ENCODE measurements at places on chromosomes 1 and 21.

DNA sequence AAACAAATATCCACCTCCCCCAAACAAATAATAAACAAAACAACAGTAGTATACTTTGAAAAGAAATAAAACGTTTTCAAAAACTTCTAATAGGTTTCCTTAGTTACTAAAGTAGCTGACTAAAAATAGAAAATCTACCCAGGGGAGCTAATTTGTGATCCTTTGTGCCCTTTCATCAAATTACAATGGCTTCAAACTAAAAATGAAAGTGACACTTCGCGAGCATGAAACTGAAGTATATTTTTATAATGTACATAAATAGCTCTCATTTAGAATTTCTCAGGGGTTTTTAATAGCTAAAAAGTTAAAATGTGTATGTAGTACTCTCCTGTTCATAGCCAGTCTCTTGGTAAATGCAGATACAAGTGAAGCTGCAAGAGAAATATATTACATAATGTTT lies 78.4 kb downstream of the BRINP3 start:
- no peak overlapping the region for H3K27ac ChIP-seq
- H3K27me3 ChIP-seq: no peaks in the 10 kb centered on the region
- H3K36me3 ChIP-seq: no peaks in the 10 kb centered on the region

- H3K36me3 ChIP-seq: no peaks in the 10 kb centered on the region
- H3K4me1 ChIP-seq: no peaks in the 10 kb centered on the region
- no peak overlapping the region for H3K27ac ChIP-seq
- DNase-seq: no peak
Observed at GRCh38 chr1:98388441-98388840, 273.1 kb upstream of the SNX7 start.

DNA sequence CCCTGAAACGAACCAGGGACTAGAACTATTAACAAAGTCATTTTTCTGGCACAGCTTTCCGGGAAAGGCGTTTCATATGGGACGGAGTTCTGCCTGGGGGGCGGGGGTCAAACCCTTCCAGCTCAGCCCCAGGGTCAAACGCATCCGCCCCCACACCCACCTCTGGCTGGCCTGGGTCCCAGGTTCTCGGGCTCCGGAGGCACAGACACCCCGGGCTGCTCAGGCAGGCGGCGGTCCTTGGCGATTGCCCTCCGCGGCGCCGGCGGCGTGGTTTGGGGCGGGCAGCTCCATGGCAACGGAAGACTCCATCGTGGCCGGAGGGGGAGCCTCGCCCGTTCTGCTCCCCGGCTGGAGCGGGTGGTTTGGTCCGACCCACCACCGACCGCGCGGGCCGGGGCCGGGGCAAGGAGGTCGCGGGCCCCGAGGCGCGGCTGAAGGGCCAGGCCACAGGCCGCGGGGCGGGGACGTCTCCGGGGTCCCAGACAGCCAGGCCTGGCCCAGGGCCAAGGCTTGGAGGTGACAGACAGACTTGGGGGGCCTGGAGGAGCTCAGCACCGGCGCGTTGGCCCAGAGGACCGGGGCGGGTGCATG lies at the start of gene CFAP74:
CFAP74 (minus strand) TSS at position 246 of the 591 bp plus-strand sequence. CDS start 12,830 bp downstream, outside the sequence.
- peaks cover 5% of the 10 kb centered on the region for H3K27me3 ChIP-seq
- no peaks in the 10 kb centered on the region for H3K4me1 ChIP-seq
- no peak for DNase-seq
- H3K27ac ChIP-seq: no peak within 1 kb of the TSS
- H3K36me3 ChIP-seq: no peaks in the 10 kb centered on the region

DNA sequence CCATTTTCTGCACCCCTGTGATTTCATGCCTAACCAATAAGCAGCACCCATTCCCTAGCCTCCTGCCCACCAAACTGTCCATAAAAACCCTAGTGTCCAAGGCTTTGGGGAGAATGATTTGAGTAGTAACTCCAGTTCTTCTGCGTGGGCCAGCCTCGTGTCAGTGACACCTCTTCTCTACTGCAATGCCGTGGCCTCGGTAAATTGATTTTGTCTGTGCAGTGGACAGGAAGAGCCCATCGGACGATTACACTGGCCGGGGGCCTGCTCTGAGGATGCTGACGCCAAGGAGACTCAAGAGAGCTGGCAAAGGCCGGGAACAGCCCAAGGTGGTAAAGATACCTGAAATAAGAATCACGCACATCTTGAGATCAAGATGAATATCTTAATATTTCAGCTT lies 29.3 kb downstream of the RSPH1 start:
- H3K36me3 ChIP-seq: no peaks in the 10 kb centered on the region
- no peaks in the 10 kb centered on the region for H3K4me1 ChIP-seq
- no peak overlapping the region for H3K4me3 ChIP-seq
- DNase-seq: no peak
- H3K27me3 ChIP-seq: no peaks in the 10 kb centered on the region
- H3K27ac ChIP-seq: no peak overlapping the region

GRCh38 chr1:33455539-33456501 lies 16.6 kb upstream of the ZSCAN20 start:
- DNase-seq: peak; percentile 65
- no peaks in the 10 kb centered on the region for H3K27me3 ChIP-seq
- peak overlapping the region; percentile 47 for H3K27ac ChIP-seq

GRCh38 chr1:184770181-184770979 lies 15.7 kb upstream of the EDEM3 start:
- DNase-seq: no peak
- no peaks in the 10 kb centered on the region for H3K4me1 ChIP-seq
- no peak overlapping the region for H3K4me3 ChIP-seq
- no peaks in the 10 kb centered on the region for H3K27me3 ChIP-seq
- H3K36me3 ChIP-seq: no peaks in the 10 kb centered on the region

DNA sequence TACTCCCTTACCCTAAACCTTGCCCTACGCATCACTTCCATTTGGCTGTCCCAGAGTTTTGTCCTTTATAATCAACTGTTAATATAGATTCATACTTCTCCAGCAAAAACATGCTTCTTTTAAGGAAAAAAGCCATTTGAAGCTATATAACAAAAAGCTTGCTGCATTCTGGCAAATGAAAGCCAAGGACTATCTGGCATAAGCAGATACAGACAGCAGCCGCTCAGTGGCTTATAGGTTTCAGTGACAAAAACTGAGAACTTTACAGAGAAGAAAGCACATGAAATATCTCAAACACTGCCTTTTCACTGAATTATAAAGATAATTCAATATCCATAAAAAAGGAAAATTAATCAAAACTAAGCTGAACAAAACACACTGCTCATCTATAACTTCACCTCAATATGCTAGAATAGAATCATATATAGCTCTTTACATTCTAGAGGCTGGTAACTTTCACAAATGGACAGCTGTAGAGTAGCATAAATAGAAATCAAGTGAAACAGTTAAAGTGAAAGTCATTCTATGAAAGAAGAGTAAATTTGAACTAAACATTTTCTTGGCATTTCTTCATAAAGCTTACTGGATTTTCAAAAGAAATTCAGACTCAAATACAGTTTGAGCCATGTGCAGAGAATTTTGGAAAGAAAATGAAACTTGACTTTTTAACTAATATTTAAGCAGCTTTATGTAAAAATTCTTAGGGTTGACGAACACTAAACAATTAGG lies 19.6 kb downstream of the CDC42BPA start:
- H3K4me3 ChIP-seq: no peak overlapping the region
- H3K27ac ChIP-seq: no peak overlapping the region
- H3K27me3 ChIP-seq: no peaks in the 10 kb centered on the region
- no peak for DNase-seq

DNA sequence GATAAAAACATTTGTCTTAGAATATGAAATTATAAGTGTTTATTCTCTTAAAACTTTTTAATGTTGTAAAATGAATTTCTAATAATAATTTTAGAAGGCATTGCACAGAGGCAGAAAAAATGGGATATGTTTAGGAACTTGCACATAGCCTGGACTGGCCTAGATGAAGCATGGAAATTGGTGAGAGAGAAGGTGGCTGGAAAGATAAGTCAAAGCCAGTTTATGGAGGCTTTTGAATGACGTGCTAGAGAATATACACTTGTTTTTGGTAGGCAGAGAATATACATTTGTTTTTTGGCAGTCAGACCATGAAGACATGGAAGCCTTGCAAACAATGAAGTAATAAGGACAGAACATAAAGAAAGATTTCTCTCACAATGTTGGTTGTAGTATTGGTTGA lies 2.3 kb upstream of the C4BPA start:
- H3K27ac ChIP-seq: no peak overlapping the region
- no peaks in the 10 kb centered on the region for H3K36me3 ChIP-seq
- no peaks in the 10 kb centered on the region for H3K4me1 ChIP-seq

GRCh38 chr1:58539553-58539952 lies 7.0 kb downstream of the OMA1 start:
- no peak overlapping the region for H3K27ac ChIP-seq
- no peak overlapping the region for H3K4me3 ChIP-seq
- H3K27me3 ChIP-seq: no peaks in the 10 kb centered on the region
- DNase-seq: no peak
- no peaks in the 10 kb centered on the region for H3K36me3 ChIP-seq
- H3K4me1 ChIP-seq: no peaks in the 10 kb centered on the region

DNA sequence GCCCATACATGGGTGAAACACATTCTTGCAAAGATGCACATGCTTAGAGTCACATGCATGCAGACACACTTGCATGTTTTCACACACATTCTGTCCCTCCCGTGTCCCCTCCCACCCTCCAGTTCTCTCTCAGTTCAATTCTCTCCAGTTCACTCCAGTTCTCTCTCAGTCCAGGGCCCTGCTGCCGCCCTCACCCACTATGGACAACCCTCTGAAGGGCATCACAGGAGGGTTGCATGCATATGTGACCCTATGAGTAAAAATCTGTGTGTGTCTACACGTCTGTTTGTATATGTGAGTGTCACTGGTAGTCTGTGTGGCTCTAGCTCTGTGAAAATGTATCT lies 21.8 kb upstream of the ADGRB2 start:
- no peak overlapping the region for H3K4me3 ChIP-seq
- no peak for DNase-seq
- H3K4me1 ChIP-seq: peaks cover 35% of the 10 kb centered on the region
- no peaks in the 10 kb centered on the region for H3K36me3 ChIP-seq

DNA sequence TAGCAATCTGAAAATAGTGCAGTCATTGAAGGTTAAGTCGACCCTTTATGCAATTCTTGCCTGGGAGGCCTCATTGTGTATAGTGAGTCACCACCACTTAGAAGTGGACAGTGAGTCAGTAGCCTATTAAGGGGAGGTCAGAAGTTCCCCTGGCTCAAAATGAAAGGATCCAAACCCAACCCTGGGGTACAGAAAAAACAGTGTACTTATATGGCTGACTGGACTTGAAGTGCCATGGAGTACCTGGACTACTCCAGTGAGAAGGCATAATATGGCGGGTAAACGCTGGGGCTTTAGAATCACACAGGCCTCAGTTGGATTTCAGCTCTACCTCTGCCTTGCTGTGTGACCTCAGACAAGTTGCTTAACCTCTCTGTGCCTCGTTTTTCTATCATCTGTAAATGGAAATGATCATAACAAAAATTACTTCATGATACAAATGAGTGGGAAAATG lies 2.2 kb upstream of the BCL9 start:
- DNase-seq: peak; percentile 62
- peak overlapping the region; percentile 77 for H3K27ac ChIP-seq
- no peak overlapping the region for H3K4me3 ChIP-seq
- H3K36me3 ChIP-seq: no peaks in the 10 kb centered on the region
- no peaks in the 10 kb centered on the region for H3K27me3 ChIP-seq
- peaks cover 53% of the 10 kb centered on the region for H3K4me1 ChIP-seq

GRCh38 chr1:155017946-155018316 lies 15.3 kb downstream of the ZBTB7B start:
- peak overlapping the region; percentile 54 for H3K4me3 ChIP-seq
- peaks cover 26% of the 10 kb centered on the region for H3K36me3 ChIP-seq
- peaks cover 31% of the 10 kb centered on the region for H3K4me1 ChIP-seq
- peak overlapping the region; percentile 88 for H3K27ac ChIP-seq
- H3K27me3 ChIP-seq: no peaks in the 10 kb centered on the region
- DNase-seq: no peak

- H3K27ac ChIP-seq: no peak overlapping the region
- no peaks in the 10 kb centered on the region for H3K4me1 ChIP-seq
- H3K4me3 ChIP-seq: no peak overlapping the region
- no peaks in the 10 kb centered on the region for H3K27me3 ChIP-seq
Observed at GRCh38 chr1:225871359-225872074, 10.7 kb downstream of the TMEM63A start.

DNA sequence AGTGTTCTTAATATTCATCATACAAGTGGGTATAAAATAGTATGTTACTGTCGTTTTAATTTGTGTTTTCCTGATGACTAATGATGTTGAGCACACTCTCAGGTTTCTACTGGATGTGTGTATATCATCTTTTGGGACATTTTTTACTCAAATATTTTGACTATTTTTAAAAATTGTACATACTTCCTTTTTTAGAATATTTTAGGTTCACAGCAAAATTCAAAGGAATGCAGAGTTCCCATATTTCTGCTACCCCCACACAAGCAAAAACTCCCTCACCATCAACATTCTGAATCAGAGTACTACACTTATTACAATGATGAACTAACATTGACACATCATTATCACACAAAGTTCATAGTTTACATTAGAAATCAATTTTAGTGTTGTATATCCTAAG lies 114.5 kb downstream of the DPYD start:
- no peaks in the 10 kb centered on the region for H3K4me1 ChIP-seq
- H3K36me3 ChIP-seq: no peaks in the 10 kb centered on the region
- H3K27ac ChIP-seq: no peak overlapping the region
- no peak for DNase-seq
- H3K27me3 ChIP-seq: no peaks in the 10 kb centered on the region

DNA sequence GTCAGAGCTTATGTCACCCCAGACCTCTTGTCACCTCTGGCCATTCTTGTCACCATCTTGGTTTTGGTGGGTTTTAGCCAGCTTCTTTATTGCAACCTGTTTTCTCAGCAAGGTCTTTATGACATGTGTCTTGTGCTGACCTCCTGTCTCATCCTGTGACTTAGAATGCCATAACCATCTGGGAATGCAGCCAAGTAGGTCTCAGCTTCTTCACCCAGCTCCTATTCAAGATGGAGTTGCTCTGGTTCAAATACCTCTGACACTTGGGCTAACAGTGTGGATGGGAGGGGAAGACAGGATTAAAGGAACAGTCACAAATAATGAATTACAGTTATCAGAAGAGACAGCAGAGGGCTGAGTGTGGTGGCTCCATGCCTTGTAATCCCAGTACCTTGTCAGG lies 30.5 kb upstream of the PIK3CD start:
- no peaks in the 10 kb centered on the region for H3K4me1 ChIP-seq
- no peak overlapping the region for H3K27ac ChIP-seq
- DNase-seq: no peak
- no peaks in the 10 kb centered on the region for H3K36me3 ChIP-seq

- H3K4me1 ChIP-seq: no peaks in the 10 kb centered on the region
- no peaks in the 10 kb centered on the region for H3K27me3 ChIP-seq
- no peak for DNase-seq
- H3K4me3 ChIP-seq: no peak overlapping the region
Observed at GRCh38 chr1:152486400-152487006, 24.1 kb upstream of the LCE5A start.

DNA sequence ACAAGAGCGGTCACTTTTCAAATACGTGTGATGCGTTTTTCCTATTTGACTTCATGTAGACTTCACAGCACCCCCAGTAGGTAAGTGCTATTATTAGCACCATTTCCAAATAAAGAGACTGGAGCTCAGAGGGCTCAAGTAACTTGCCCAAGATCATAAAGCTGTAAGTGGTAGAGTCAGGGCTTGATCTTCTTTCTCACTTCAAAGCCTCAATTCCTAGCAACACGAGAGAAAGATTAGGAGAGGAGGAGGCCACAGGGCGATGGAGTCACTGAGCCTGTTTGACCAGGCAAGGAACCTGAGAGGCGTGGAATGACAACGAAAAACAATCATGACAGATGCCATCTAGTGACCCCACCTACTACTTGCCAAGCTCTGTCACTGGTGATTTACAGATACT lies 181.0 kb downstream of the FOXD2 start:
- H3K27me3 ChIP-seq: no peaks in the 10 kb centered on the region
- H3K4me1 ChIP-seq: no peaks in the 10 kb centered on the region
- no peaks in the 10 kb centered on the region for H3K36me3 ChIP-seq
- H3K4me3 ChIP-seq: no peak overlapping the region
- no peak overlapping the region for H3K27ac ChIP-seq
- DNase-seq: no peak
